Esophagus squamous epithelium (tissue), 5 donors: ENCODE measurements at places on chromosomes 6 and 20.

DNA sequence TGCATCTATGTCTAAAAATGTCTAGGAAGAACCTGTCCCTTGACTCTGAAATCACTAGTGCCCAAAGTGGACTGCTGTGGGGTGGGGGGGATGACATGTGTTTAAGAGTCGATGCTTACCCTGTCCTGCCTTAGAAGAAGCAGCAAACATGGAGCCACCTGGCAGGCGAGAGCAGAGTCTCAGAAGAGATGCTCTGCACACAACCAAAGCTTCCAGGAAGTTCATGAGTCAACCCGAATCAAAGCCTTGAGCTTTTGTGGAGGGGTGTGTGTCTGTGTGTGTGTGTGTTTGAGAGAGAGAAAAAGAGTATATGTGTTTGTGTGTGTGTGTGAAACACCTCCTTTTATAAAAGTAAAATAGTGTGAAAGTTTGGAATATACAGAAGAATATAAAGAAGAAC is 269.9 kb downstream of the ALDH8A1 start:
- DNase-seq, result no peak

DNA sequence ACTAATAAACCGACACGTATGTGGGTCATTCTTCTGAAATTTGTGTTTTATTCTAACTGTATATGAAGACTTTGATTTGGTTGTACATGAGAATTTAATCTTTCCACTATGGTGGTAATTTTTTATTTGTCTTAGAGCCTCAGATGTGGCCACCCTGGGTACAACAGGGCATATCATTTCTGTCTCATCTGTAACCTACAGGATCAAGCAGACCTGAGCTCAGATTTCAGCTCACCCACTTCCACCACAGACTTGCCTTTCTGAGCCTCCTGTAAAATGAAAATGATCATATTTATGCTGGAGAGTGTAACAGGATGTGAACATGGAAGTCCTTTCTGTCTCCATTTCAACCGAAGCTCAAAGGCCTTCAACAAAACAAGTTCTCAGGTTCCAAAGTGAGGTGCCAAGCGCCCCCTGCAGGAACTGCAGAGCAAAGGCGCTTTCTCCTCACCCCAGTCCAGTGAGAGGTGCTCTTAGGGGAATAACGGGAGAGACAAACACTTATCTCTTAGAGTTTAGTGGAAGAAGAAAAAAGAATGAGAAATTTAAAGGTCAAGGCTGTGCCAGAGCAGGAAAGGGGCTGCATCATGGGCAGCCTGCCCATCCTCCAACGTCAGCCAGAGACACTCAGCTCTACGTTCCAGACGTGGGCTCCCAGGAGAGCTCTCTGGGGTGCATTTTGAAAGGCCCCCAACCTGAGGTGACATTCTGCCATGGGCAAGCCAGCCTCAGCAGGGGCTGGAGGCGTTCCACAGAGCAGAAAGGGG is 23.0 kb upstream of the CD24 start:
- no peak for DNase-seq

- DNase-seq, result no peak
Measured at GRCh38 chr20:49424536-49424935, 57.9 kb downstream of the KCNB1 start.

GRCh38 chr6:84260926-84261325 is 33.5 kb upstream of the CEP162 start:
- no peak for DNase-seq

GRCh38 chr6:75491291-75491690 is 2.3 kb downstream of the FILIP1 start:
- DNase-seq, result no peak

DNA sequence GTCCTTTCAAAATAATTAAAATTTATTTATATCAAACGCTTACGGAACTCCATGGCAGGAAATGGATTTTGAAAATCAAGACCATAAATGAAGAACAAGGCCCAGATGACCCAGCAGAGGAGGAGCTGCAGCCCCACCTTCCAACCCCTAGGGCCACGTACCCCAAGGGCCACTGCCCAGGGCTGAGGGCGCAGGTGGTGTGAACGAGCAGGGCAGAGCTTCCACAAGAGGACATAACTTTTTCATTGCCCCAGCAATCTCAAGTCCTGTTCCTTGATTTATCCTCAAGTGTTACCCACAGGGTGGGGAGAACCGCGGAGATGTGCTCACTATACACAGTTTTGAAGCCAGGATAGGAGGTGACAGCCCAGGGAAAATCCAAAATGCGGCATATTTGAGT is 42.8 kb downstream of the PSMG4 start:
- no peak for DNase-seq

GRCh38 chr6:140957386-140957785 is 1175.3 kb upstream of the GJE1 start:
- no peak for DNase-seq

- no peak for DNase-seq
Measured at GRCh38 chr20:11271920-11272594, 598.3 kb upstream of the JAG1 start.

GRCh38 chr6:101303495-101303894 is 90.0 kb upstream of the GRIK2 start:
- no peak for DNase-seq

DNA sequence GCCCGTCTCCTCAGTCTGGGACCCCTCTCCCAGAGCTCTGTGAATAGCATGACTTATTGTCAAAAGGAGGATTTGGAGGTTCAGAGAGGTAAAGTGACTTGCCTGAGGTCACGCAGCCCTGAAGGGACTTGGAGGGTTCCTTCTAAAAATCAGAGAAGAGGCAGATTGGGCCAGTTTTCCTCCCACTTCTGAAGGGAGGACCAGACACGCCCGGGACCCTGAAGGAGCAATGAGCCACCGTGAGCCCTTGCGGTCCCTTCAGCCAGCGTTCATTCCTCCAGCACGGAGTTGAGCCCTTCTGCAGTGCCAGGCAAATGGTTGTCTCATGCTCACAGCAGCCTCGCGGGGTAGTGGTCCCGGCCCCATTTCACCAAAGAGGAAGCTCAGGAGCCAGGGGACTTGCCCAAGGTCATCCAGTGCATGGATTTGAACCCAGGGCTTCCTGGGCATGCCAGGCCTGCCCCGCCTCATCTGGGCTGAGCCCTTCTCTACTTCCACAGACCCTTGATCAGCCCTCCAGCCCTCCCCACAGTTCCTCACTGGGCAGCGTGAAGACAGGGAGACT is 7.4 kb downstream of the SRC start:
- no peak for DNase-seq

GRCh38 chr6:148221196-148221979 is 121.2 kb upstream of the SASH1 start:
- DNase-seq, result no peak

DNA sequence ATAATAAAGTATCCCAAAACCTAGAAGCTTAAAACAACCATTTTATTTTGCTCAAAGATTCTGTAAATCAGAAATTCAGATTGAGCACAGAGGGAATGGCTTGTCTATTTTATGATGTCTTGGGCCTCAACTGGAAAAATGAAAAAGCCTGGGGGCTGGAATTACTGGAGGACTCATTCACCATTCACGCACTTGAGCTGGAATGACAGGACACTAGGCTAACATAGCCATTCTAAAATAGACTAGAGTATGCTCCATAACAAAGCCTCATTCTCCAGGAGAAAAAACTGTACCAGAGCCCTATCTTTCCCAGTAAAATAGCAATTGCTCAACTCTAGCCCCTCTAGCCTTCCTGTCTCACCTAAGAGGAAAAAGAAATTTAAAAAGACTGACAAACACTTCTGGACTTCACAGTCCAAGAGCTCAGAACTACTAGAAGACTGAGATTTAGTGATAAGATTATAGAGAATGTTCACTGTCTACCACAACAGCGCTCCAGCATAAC is 145.4 kb upstream of the BTBD3 start:
- DNase-seq, result no peak

- no peak for DNase-seq
Measured at GRCh38 chr6:139010674-139011073, 17.9 kb upstream of the ABRACL start.

- DNase-seq, result no peak
Measured at GRCh38 chr20:43812216-43812615, 85.4 kb upstream of the GTSF1L start.

GRCh38 chr20:64083804-64084684 is at the start of gene LKAAEAR1:
TSS of gene LKAAEAR1 (minus strand) at chr20:64084398. CDS start at chr20:64084219, 179 bp downstream.
- DNase-seq, result no peak

DNA sequence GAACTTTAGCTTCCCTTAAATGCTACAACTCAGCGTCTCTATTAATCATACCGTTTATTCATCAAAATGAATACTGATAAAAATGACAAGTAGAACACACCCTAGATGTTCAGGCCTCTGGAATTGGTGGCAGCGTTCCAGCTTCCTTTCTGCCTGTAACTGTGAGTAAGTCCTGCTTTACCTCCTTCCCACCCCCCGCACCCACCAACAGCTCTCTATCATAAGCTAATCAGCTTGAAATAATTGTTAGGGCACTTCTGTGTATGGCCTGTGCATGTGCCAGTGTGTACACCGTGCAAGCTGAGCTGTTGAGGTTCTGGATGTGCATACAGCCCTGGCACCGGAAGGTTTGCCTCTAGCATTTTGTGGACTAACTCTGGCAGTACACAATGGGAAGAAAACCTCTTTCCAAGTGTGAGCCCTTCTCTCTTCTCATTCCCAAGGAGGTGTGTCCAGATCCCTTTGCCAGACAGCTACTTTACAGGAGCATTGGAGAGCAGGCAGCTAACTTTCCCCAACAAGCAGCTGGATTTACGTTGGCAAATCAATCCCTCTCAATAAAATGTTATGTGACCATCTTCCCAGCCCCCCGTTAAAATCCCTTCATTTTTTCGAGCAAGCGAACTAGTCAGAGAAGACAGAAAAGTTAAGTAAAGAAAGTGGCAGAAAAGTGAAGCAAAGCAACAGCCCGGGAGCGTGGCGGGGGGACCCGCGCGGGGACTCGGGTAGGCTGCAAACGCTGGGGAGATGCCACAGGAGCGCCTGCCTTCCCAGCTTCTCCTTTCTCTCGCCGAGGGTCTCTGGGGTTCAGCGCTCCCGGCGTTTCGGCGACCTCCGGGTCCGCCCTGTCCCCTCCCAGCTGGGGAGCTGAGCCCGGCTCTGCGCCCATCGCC is 803 bp upstream of the ADGRG6 start:
- DNase-seq, result no peak

- no peak for DNase-seq
Measured at GRCh38 chr6:70586114-70586513, 19.4 kb downstream of the SDHAF4 start.

GRCh38 chr6:1281746-1282145 is 30.2 kb upstream of the FOXQ1 start:
- DNase-seq, result no peak

- no peak for DNase-seq
Measured at GRCh38 chr20:4546786-4547185, 174.9 kb upstream of the PRND start.

- DNase-seq, result no peak
Measured at GRCh38 chr20:35292504-35293285, 470 bp upstream of the FAM83C start.
